ENCODE measurements at places on chromosomes 2 and 18.

DNA sequence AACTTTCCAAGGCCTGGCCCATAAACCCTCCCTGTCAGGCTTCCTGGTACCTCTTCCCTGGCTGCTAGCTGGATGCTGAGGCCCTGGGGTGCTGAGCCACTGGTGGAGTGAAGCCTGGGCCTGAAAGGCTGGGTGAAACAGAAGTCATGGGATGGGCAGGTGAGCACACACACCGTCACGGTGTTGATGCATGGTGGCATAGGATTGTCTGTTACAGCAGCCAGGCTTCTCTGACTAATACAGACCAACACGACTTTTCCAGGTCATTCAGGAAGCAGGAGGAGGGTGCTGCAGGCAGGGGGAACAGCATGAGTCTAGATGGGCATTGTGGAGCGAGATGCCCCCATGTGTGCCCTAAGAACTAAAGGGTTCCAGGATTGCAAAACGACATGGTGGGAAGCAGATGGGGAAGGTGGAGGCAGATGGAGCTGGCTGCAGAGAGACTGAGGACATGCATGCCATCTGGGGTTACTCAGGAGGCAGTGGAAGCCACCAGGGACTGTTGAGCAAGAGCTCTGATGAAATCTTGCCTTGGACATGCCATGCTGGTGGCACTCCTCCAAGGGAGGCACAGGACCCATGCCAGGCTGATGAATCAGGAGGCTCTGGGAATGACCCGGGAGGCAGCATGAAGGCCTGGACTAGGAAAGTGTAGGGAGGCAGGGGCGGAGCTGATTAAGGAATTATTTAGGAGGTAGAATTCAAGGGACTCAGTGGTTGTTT is 480.9 kb downstream of the TSN start:
- no peak for DNase-seq

- DNase-seq: no peak
Observed at GRCh38 chr2:160541745-160542144, 48.1 kb upstream of the RBMS1 start.

DNA sequence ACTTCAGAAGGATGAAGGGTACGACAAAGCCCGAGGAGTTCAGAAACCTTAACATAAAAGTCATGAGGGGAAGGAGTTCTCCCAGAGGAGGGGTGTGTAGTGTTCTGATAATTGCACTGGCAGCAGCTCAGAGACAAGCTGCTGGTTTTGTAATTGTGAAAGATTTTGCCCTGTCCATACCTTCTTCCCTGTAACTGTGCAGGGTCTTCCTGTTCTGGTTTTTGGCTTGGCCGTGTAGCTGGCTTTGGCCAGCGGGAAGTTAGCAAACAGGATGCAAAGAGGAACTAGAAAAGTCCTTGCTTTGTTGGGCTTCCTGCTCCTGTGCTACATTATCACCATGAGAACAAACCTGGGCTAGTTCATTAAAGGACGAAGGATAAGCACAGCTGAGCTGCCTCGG is 160.8 kb downstream of the LPIN1 start:
- no peak for DNase-seq

GRCh38 chr2:174025271-174026121 is 60.3 kb upstream of the SP3 start:
- no peak for DNase-seq

All from NCI-H1436 (cell line).